ENCODE measurements at places on chromosomes 7 and 10. TPM values are rescaled to one million over a fixed set of nuclear protein-coding genes. Genes with fewer than 3 reads are reported as not detected.

TTYH3 gene
- total RNA-seq, result 324 TPM

TBX20 gene
- 1.2 TPM for total RNA-seq

IFIT5 gene
- 5.1 TPM for total RNA-seq

SLC16A12 gene
- not detected for total RNA-seq

DYNC1I1 gene
- 11.0 TPM for total RNA-seq

VPS37D gene
- total RNA-seq, result 17.2 TPM
